ENCODE measurements at places on chromosomes 5 and 9.

DNA sequence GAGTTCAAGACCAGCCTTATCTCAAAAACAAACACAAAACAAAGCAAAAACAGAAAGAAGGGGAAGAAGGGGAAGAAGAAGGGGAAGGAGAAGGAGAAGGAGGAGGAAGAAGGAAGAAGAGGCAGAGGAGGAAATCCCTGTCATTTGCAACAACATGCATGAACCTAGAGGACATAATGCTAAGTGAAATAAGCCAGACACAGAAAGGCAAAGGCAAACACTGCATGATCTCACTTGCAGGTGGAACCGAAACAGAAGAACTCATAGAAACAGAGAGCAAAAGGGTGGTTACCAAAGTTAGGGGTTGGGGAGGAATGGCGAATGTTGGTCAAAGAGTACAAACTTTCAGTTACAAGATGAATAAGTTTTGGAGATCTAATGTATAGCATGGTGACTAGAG lies 135.4 kb downstream of the UGCG start:
- no peak for DNase-seq

GRCh38 chr5:61790678-61791077 lies 458.6 kb downstream of the ZSWIM6 start:
- DNase-seq = no peak

DNA sequence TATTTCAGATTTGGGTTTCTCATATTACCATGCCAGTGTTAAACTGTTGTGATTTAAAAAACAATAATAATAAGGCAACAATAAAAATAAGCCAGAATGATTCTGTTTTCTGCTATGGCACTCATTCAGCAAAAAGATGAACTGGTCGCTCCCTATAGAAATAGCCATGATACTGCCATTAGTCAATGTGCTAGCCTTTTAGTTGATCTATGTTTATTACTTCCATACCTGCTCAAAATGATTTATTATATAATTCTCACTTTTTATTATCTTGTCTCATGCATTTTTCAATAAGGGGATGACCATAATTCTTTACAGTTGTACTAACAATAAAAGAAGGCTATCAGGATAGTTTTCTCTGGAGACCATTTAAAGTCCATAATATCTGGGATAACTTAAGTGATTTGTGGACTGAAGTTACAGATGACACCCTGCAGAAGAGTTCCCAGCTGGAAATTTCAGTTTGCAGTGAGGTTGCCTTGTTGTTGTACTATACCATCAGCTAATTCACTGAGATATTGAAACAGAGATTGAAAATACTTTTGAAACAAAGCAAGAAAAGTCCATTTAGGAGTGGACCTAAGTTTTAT lies 334.3 kb downstream of the GABRB2 start:
- DNase-seq = no peak

- DNase-seq = no peak
Observed at GRCh38 chr5:148469501-148469935, 85.8 kb downstream of the FBXO38 start.

DNA sequence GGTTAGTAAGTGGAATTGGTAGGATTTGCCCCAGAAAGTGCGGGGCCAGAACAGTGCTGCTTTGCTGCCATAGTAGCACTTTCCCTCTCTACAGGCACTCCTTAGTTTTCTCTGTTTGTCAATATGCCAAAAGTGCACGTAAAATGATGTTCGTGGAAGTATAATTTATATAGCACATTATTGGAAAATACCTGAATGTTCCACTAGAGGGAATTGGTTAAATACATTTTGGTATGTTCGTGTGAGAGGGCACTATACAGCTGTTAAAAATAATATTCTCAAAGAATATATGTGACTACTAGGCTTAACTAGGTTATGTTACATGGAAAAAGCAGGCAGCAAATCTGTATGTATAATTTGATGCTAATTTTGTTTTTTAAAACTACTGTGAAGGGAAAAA lies 184.0 kb upstream of the GDNF start:
- no peak for DNase-seq

DNA sequence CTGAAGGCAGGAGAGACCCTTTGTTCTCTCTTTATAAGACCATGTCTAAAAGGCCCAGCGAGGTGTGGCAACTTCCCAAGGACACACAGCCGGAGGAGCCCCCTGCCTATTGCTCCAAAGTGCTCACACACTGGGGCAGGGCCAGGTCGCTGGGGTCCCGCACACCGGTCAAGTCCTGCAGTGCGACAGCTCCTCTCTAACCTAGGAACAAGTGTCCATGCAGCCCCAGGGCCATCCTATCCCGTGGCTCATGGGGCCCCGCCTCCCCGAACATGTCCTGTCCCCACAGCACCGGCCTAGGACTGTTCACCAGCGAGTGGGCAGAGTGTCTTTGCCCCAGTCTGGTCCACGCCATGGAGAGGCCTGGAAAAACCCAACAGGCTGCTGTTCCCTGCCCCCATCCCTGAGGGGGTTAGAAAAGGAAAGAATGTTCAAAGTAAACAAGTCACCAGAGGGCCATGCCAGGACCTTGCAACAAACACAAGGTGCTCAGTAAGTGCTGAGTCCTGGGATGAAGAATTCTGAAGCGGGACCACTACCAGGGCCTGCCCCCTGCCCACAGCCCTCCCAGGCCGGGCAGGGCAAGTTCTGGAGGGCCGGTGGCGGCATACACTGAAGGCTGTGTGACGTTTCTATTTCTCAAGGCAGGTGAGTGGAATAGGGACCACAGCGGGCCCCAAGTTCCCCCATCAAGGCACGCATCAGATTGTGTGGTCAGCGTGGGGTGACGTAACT lies 938 bp downstream of the NINJ1 start:
- DNase-seq = no peak

DNA sequence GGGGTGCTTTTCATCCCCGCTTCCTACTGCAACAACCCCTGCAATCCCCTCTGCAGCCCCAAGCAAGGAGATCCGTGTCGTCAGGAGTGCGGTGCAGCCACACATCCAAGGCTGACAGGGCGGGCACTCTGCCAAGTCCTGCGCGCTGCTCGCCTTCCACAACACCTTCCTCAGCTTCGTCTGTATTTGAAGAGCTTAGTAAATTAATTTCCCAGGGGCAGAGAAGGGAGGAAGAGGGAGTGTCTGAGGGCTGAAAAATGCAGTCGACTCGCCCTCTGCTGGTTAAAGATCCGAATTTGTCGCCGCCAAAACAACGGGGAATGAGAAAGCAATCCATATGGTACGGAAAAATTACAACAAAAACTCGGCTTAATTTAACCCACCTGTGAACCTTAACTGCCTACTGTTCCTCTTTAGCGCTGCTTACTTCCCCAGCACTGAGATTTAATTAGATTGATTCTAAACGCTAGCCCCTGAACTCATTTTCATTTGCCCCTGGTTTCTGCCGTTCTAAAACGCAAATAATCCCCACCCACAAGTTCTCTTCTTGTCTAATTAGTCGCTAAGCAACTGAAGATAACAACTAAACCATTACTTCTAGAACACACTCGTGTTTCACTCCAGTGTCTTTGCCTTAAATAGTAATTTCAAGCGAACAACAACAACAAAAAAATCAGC lies 10.9 kb upstream of the PCDHB1 start:
- DNase-seq = no peak

GRCh38 chr9:136944212-136944518 lies 373 bp downstream of the FBXW5 start:
- peak; percentile 33 for DNase-seq

DNA sequence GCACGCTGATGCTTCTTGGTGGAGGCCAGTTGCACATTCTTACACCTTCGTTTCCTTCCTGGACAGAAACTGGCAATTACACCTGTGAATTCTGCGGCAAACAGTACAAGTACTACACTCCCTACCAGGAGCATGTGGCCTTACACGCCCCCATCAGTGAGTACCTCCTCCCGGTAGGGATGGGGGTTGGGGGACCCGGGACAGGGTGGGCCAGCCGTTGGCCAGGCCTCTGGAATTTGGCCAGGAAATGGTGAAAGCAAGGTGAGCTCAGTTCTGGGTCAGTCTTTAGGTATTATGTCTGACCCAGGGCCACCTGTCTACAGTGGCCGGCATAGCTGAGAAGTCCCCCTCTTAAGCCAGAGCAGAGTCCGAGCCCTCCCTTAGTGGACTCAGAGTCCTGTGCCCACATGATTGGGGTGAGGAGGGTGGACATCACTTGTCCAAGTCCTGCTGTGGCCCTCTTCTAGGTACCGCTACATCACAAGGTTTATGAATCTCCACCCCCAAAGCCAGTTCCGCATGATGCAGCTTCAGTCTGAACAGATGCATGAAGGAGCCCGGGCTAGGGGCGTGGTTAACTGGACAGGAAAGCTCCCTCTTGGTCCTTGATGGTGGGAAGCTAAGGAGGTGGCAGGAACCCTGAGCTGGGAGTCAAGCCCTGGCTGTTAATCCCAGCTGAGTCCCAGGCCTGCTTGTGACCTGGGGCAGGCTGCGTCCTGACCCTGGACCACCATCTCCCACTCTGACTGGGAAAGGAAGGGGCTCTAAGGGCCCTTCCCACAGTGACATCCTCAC lies 61.3 kb downstream of the AMBP start:
- no peak for DNase-seq

- DNase-seq = no peak
Observed at GRCh38 chr9:115951977-115952376, 201.6 kb upstream of the PAPPA start.

DNA sequence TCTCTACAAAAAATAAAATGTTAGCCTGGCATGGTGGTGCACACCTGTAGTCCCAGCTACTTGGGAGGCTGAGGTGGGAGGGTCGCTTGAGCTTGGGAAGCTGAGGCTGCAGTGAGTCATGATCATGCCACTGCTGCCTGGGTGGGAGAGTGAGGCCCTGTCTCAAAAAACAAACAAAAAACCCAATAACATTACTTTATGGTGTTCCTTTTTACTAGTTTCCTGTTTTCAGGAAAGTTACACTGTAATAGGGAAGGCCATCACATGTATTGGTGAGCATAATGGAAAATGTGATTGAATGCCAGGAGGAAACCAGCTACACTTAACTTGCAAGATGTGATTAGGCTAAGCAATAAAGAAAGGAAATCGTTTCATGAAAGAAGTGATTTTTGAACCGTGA lies 42.7 kb downstream of the SV2C start:
- no peak for DNase-seq

- peak; percentile 3 for DNase-seq
Observed at GRCh38 chr9:121992571-121993212, 100.4 kb downstream of the TTLL11 start.

GRCh38 chr9:96394832-96395496 lies 11.5 kb upstream of the SLC35D2 start:
- no peak for DNase-seq

GRCh38 chr9:74861773-74862474 lies 25.8 kb downstream of the TRPM6 start:
- DNase-seq = no peak

DNA sequence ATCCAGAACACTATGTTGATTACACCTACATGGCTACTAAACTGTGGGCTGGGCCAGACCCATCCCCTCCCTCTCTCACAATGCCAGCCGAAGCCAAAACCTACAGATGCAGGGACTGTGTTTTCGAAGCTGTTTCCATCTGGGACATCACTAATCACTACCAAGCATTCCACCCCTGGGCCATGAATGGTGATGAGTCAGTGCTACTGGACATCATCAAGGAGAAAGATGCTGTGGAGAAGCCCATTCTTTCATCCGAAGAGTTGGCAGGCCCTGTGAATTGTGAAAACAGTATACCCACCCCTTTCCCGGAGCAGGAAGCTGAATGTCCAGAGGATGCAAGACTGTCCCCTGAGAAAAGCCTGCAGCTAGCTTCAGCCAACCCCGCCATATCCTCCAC lies 65.0 kb downstream of the ZNF462 start:
- DNase-seq = no peak

DNA sequence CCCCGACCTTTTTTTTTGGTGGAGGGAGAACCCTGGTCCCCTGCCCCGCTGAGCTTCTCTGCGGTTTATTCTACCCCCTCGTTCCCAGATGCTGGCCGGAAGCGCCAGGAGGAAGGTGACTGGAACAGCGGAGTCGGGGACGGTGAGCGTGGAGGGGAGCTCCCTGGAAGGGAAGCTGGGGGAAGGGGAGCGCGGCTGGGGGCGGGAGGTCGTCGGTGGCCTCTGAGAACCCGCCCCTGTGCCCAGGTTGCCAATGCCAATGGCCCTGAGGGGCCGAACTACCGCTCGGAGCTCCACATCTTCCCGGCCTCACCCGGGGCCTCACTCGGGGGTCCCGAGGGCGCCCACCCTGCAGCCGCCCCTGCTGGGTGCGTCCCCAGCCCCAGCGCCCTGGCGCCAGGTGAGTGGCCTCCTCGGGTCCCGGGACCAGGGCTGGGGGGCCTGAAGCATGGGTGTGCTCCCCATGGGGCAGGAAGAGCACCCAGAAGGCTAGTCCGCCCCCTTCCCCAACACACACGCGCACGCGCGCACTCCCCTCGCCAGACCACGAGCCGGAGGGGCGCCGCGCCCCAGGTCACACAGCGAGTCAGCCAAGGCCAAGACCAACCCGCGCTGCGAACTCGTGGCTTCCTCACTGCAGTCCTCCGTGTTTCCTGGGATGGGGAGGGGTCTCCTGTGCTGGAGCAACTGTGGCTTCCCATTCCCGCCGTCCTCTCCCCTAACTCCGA lies 10.6 kb downstream of the MYOZ3 start:
- DNase-seq = no peak

DNA sequence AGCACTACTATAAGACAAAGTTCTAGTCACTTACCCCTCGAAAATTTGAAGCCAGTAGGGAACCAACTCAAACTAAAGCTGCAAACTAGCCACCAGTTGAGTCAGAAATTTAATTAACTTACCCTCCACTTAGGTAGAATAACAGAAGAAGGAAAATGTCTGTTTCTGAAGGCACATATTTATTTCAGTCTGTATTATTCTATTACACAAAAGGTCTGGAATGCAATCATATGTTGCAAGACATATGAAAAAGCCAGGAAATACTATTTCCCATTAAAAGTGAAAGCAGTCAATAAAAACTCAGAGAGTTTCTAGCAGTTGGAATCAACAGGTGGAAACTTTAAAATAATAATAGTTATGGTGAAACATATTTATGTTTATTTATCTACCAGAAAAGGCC lies 79.2 kb upstream of the SLCO4C1 start:
- no peak for DNase-seq

DNA sequence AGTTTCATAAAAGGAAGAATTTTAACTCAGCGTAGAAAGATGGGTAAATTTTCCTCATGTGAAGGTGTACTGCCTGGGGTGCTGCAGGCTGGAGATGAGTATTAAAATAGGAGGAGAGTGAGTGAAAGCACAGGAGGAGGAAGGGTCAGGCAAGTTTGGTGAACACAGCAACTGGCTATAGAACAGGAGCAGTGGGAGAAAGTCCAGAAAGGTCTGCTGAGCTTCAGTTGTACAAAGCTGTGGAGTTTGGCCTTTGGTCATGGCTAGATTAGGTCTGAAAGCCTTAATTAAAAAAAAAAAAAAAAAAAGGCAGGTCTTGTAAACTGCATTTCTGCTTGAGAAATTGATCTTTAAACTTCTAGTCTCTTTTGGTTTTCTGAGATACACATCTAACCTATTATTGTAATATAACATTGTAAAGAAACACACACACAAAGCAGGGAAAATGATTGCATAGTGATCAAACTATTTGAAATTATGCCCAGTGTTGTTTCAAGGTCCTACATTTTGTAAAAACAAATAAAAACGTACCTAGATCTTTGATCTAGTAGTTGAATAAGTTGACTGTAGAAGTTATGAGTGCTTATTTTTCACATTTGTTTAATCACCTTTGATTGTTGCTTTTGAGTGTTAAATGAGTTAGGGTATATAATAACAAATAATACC lies 43.6 kb downstream of the MAP3K1 start:
- no peak for DNase-seq

GRCh38 chr5:42760426-42760825 lies 3.8 kb downstream of the CCDC152 start:
- no peak for DNase-seq

- DNase-seq = no peak
Observed at GRCh38 chr9:136584401-136584932, 38.6 kb upstream of the NOTCH1 start.

Measured in stimulated activated CD4-positive, alpha-beta T cell treated with anti-CD3 and anti-CD28 coated beads, Interleukin-4, amount 100 ng/mL, for 4 hours (primary cell).